ENCODE measurements at places on chromosomes 3 and 15. TPM values are rescaled to one million over a fixed set of nuclear protein-coding genes. Genes with fewer than 3 reads are reported as not detected.

DNA sequence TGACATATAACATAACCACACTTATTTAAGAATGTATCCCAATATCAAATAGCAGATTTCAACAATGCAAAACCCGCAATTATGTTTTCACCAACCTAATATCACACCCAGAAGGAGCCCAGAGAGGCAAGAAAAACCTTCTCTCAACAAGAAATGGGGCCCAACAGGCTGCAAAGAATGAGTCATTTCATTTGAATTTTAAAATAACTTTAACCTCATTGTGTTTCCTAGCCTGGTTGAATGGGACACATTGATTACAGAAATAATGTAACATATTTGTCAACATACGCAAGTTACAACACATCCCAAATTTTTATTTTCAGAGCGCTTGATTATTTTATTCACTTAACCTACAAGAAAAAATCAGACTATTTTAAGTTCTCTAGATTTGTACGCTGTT is 365.1 kb upstream of the SLCO3A1 start:
- no peak overlapping the region for H3K27ac ChIP-seq
- DNase-seq: no peak
- H3K36me3 ChIP-seq: no peaks in the 10 kb centered on the region

DNA sequence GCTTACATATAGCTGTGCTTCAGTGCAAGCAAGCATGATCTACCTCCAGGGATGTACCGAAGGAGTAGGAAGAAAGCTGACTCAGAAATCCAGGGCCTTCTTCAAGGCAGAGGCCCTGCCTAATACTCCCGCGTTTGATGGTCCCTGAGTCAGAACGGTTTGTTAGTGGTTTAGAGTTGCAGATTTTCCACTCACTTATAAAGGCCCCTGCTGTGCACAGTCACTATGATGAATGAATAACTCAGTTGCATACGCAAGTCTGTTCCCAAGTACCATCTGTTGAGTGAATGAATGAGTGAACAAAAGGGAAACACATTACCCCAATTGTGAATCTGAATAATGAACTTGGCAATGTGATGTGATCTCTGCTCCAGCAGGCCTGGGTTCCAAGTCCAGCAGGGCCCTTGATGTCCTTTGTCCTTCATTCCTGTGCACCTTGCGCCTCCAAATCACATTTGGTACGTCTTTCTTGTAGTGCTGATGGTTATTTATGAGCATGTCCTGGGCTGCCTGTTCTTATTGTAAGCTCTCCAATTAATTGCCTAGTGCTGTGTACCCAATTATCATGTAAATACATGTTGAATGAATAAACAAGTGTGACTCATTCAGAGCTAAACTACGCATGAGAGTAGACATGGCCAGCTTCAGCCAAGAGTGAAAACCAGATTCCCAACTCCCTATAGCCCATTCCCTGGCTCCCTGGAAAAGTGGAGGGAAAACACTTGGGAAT is 85.3 kb upstream of the LIMD1 start:
- no peak overlapping the region for H3K4me3 ChIP-seq
- no peak for DNase-seq
- H3K27me3 ChIP-seq: no peaks in the 10 kb centered on the region
- H3K36me3 ChIP-seq: no peaks in the 10 kb centered on the region
- no peak overlapping the region for H3K27ac ChIP-seq
- peaks cover 9% of the 10 kb centered on the region for H3K4me1 ChIP-seq

- H3K27ac ChIP-seq: no peak overlapping the region
- H3K36me3 ChIP-seq: peaks cover 72% of the 10 kb centered on the region
- H3K27me3 ChIP-seq: no peaks in the 10 kb centered on the region
- no peaks in the 10 kb centered on the region for H3K4me1 ChIP-seq
- no peak for DNase-seq
These were observed 14.8 kb downstream of the RFX7 start for GRCh38 chr15:56228854-56229253.

DNA sequence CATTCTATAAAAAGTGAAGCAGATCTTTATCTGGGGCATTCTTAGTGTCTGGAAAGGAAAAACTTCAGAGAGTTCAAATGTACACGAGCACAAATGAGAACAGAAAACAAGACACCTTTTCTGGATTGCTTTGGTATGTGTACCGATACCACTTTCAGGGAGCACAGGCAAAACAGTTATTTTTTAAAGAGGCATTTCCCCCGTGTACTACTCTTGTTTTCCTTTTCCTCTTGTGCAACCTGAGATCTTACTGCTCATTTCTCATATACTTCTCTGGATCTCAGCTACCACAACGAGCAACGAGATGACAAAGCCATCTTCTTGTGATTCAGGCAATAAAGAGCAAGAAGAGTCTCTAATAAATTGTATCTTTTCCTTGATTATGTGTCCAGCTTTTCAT is 463.6 kb downstream of the SHQ1 start:
- H3K4me3 ChIP-seq: no peak overlapping the region
- H3K36me3 ChIP-seq: no peaks in the 10 kb centered on the region
- H3K27me3 ChIP-seq: no peaks in the 10 kb centered on the region
- H3K4me1 ChIP-seq: no peaks in the 10 kb centered on the region

GRCh38 chr3:76554707-76555106 is 485.2 kb upstream of the ROBO2 start:
- no peak overlapping the region for H3K27ac ChIP-seq
- peak; percentile 5 for DNase-seq
- H3K36me3 ChIP-seq: no peaks in the 10 kb centered on the region
- H3K4me3 ChIP-seq: no peak overlapping the region

- H3K36me3 ChIP-seq: peaks cover 21% of the 10 kb centered on the region
- peaks cover 4% of the 10 kb centered on the region for H3K4me1 ChIP-seq
- H3K27ac ChIP-seq: peak overlapping the region; percentile 19
- no peaks in the 10 kb centered on the region for H3K27me3 ChIP-seq
- peak; percentile 34 for DNase-seq
- H3K4me3 ChIP-seq: peak overlapping the region; percentile 86
These were observed 643 bp downstream of the CDAN1 start for GRCh38 chr15:42736178-42736792.

- no peaks in the 10 kb centered on the region for H3K27me3 ChIP-seq
- DNase-seq: no peak
- peaks cover 7% of the 10 kb centered on the region for H3K36me3 ChIP-seq
- no peaks in the 10 kb centered on the region for H3K4me1 ChIP-seq
- H3K4me3 ChIP-seq: no peak overlapping the region
These were observed 70.8 kb downstream of the USP13 start for GRCh38 chr3:179723617-179724016.

GRCh38 chr3:195777975-195778374 is 33.8 kb downstream of the MUC4 start:
- no peak overlapping the region for H3K27ac ChIP-seq
- DNase-seq: no peak
- H3K4me1 ChIP-seq: no peaks in the 10 kb centered on the region
- H3K36me3 ChIP-seq: no peaks in the 10 kb centered on the region
- H3K27me3 ChIP-seq: no peaks in the 10 kb centered on the region

Gene TUSC7
- total RNA-seq: not detected

Gene SPRED1
- total RNA-seq: 31.9 TPM

Gene C2CD4B
- not detected for total RNA-seq

All from SJCRH30 (cell line).